ENCODE measurements at places on chromosomes 1 and 21.

GRCh38 chr1:39655578-39656268 is 16.2 kb downstream of the NT5C1A start:
- no peak for DNase-seq

GRCh38 chr21:32422064-32422463 is 9.6 kb downstream of the EVA1C start:
- no peak for DNase-seq

GRCh38 chr1:1349256-1350012 is at the start of gene DVL1:
TSS of gene DVL1 (minus strand) at chr1:1349418. CDS start at chr1:1349065, 353 bp downstream.
- DNase-seq = peak; percentile 61

- DNase-seq = no peak
These were observed 137.8 kb downstream of the TSEN15 start for GRCh38 chr1:184189361-184189760.

DNA sequence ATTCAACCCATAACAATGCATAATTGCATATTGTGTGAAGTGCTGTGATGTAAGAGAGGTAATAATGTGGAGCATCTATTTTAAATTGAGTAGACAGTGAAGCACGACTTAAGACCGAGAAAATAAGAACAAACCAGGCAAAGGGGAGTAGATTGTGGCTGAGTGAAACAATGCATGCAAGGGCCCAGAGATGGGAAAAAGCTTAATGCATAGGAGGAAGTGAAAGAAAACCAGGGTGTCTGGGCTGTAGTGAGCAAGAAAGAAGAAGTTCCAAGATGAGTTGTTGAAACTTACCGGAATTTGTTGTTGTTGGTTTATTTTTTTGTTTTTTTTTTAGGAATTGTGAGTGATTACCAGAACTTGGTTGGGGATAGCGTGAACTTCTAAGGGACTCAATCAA is 104.7 kb downstream of the SNX7 start:
- no peak for DNase-seq

DNA sequence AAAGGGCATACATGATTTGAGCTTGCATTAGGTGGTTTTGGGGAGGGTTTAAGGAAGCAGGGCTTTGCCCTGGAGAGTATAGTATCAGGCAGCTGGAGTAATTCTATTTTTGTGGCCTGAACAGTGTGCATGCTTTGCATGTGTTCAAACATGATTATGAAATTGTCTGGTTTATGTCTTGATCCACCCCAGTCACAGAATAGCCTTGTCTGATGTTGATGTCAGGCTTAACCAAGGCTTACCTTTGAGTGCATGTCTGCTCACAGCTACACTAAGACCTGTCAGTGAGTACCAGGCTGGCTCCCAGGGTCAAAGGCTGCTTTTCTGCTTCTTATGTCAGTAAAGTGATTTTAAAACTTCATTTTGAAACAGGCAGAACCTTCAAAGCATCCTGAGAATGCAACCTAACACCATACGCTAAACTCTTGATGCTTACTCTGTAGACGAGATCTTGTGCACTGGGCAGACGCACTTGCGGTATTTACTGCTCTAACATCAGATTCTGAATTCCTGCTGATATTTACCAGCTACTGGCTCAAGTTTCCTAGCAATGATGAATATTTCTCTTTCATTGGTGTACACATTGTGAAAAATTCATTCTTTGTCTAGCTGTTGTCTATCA is 78.9 kb downstream of the MAP3K21 start:
- no peak for DNase-seq

DNA sequence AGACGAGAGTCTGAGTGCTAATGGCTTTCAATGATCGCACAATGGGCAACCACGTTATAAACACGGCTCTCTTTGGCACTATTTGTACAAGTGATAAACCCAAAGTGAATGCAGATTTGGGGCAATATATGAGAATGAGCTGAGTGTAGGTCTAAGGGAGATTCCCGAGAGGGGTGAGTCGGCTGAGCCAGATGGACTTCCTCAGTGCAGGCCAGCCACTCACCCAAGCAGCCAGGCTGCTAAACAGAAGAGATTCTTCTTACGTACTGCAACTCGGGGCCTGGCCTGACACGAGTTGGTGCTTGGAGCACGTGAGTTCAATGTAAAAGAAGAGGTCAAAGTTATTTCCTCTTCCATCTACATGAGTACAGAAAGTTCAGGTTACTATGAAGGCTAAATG is 6.2 kb upstream of the MIXL1 start:
- DNase-seq = no peak

GRCh38 chr1:208058267-208058666 is 147.3 kb upstream of the CD34 start:
- DNase-seq = no peak

DNA sequence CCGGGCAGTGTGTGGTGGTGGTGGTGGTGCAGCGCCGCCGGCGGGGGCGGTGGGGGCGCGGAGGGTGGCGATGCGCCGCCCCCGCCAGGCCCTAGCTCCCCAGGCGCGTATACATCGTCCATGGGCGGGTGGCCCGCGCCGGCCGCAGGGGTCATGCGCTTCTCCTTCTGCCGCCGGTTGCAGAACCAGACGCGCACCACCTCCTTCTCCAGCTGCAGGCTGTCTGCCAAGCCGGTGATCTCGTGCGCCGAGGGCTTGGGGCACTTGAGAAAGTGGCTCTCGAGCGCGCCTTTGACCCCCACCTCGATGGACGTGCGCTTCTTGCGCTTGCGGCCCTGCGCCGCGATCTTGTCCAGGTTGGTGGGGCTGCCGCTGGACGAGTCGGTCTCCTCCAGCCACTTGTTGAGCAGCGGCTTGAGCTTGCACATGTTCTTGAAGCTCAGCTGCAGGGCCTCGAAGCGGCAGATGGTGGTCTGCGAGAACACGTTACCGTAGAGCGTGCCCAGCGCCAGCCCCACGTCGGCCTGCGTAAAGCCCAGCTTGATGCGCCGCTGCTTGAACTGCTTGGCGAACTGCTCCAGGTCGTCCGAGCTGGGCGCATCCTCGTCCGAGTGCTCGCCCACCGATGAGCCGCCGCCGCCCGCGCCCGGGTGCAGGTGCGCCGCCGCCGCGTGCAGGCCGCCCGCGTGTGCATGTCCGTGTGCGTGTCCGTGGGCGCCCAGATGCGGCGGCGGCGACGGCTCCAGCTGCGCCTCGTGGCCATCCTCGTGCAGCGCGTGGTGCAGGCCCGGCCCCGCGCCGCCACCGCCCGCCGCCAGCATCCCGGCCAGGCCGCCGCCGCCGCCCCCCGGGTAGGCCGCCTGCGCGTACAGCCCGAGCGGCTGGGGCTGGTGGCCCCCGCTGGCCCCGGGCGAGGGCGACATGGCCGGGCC is 926 bp downstream of the POU3F1 start:
- DNase-seq = no peak

DNA sequence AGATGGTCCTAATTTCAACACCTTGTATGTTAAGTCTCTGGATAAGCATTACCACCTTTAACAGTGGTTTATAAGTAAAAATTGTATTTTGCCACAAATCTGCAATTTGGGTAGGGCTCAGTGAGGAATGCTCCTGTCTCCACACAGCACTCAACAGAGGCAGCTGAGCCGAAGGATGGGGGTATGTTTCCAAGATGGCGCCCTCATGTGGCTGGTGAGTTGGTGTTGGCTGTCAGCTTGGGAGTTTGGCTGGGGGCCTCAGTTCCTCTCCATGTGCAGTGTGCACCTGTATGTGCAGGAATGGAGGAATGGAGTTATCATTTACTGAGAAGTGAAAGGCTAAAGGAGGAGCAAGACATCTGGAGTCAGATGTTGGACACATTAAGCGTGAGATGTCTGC is 136.8 kb downstream of the GABPA start:
- no peak for DNase-seq

DNA sequence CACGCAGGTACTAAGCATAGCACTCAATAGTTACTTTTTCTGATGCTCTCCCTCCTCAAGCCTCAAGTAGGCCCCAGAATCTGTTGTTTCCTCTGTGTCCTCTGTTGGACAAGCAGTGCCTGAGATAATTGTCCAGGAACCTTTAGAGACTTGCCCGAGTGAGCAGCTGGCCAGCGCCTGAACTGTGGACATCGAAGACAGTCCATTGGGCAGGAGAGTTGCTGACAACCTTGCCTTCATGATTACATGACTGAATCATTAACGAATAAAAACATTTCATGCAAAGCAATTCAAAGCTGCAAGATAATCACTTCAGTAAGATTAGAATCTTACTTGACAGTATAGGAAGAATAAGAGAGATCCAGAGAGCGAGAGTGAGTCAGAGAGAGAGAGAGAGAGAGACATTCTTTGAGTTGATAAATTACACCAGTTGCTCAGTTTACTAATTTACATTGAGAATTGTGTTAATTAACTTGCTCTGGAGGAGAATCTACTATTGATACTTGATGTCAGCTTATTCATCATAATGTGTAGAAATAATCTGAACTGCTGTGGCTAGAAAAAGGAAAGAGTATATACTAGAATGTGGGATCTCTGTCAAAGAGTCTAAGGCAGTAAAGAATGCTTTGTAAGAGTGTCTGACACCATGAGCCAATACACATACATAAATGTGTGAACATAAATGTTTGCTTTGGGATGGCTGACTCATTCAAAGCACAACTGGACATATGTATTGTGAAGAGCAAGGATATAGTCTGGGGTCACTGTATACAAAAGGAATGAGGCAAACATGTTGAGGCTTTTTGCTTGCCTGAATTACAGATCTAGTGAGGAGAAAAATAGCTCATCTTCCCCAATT is 216.0 kb downstream of the ZNF326 start:
- no peak for DNase-seq

DNA sequence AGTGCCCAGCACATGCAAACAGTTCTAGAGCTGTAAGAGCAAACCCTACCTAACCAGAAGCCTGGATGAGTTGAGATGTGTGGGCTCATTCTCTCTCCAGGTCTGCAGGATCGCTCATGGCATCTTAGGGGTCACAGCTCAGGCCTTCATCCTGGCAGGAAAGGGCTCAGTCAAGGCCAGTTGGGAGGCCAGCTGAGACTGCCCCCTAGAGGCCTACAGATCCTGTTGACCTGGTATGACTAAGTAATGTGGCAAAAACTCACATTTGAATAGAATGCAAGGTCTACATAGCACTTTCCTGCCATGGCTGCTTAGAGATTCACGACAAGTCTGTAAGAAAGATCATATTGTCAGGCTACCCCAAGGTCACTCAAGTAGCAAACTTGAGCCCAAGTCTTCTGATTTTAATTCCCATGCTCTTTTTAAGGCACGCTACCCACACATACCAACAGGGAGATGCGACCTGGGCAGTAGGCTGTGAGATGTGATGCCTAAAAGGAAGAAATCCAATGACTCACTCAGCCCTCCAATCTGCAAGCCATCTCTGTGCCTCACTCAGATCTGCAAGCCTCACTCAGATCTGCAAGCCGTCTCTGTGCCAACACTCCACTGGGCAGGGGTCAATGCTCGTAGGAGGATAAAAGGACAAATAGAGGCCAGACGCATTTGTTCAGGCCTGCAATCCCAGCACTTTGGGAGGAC is 5.1 kb upstream of the CAPN8 start:
- no peak for DNase-seq

- no peak for DNase-seq
These were observed 320.3 kb upstream of the VAMP3 start for GRCh38 chr1:7450838-7451237.
